ENCODE measurements at places on chromosomes 4 and X. TPM values are rescaled to one million over a fixed set of nuclear protein-coding genes. Genes with fewer than 3 reads are reported as not detected.

- H3K4me3 ChIP-seq, result no peak overlapping the region
- H3K27me3 ChIP-seq, result no peaks in the 10 kb centered on the region
- H3K4me1 ChIP-seq, result no peaks in the 10 kb centered on the region
- H3K36me3 ChIP-seq, result no peaks in the 10 kb centered on the region
- H3K27ac ChIP-seq, result no peak overlapping the region
- DNase-seq, result no peak
These were observed 5.8 kb upstream of the GUCY2F start for GRCh38 chrX:109487640-109488039.

GRCh38 chr4:137631605-137632004 lies 99.3 kb upstream of the PCDH18 start:
- H3K27me3 ChIP-seq, result no peaks in the 10 kb centered on the region
- H3K4me3 ChIP-seq, result no peak overlapping the region
- no peaks in the 10 kb centered on the region for H3K36me3 ChIP-seq

- H3K27ac ChIP-seq, result no peak overlapping the region
- H3K4me1 ChIP-seq, result no peaks in the 10 kb centered on the region
- no peak overlapping the region for H3K4me3 ChIP-seq
- no peaks in the 10 kb centered on the region for H3K36me3 ChIP-seq
- H3K27me3 ChIP-seq, result no peaks in the 10 kb centered on the region
These were observed 137.9 kb downstream of the SLC7A11 start for GRCh38 chr4:138104284-138104680.

DNA sequence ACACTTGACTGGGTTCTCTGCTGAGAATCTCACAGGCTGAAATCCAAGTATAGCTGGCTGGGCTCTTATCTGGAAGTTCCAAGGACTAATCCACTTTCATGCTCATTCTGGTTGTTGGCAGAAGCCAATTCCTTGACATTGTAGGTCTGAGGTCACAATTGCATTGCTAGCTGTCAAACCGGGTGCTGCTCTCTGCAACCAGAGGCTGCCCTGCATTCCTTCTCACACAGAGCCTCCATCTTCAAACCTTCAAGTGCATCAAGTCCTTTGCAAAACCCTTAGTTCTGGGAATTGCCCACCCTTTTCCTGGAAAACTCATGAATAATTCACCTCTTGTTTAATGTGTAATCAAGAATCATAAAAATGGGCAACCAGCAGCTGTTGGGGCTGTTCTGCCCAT lies 404.2 kb downstream of the KCNIP4 start:
- no peak overlapping the region for H3K27ac ChIP-seq
- H3K27me3 ChIP-seq, result no peaks in the 10 kb centered on the region
- no peaks in the 10 kb centered on the region for H3K4me1 ChIP-seq

GUCY1A1 gene
- total RNA-seq, result 63.6 TPM

MAGEB1 gene
- not detected for total RNA-seq
